ENCODE measurements at places on chromosomes 2 and 18.

GRCh38 chr2:216713691-216714336, 18.5 kb upstream of the IGFBP5 start:
- peak; percentile 83 for DNase-seq

- DNase-seq = no peak
These were observed 426.4 kb upstream of the ID2 start for GRCh38 chr2:8255448-8255800.

DNA sequence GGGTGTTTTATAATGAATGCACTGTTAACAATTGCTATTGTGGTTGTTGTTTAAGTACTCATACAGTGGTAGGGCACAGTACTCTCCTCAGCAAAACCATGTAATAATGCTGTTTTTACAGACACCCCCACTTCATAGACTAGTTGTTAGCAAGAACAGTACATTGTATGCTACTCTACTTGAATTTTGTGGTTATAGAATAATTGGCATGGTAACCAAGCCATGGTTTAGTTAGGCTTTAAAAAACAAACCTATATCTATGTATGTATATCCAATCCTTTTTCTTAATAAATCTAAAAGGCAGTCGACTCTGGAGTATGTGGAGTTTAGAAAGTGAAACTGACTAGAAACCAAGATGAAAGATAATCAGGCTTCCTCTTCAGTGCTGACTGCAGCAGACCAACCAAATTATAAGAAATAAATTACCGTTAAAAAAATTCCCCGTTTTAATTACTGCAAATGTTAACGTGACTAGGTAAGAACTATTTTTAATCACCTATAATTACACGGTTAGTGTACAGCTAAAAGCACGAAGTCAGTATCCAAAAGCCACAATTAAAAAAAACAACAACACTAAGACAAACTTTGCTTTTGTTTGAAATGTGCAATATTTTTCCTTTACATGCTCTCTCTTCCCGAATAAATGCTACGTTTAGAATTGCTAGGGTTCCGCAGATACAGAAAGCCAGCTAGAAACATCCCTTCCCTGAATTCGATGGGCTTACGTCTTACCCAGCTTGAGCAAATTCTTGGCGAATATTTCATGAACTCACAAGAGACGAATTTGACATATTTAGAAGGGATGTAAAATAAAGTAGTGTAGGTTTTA, 113.3 kb upstream of the SERTAD2 start:
- DNase-seq = no peak

GRCh38 chr18:41266204-41266603, 688.8 kb upstream of the PIK3C3 start:
- DNase-seq = no peak

DNA sequence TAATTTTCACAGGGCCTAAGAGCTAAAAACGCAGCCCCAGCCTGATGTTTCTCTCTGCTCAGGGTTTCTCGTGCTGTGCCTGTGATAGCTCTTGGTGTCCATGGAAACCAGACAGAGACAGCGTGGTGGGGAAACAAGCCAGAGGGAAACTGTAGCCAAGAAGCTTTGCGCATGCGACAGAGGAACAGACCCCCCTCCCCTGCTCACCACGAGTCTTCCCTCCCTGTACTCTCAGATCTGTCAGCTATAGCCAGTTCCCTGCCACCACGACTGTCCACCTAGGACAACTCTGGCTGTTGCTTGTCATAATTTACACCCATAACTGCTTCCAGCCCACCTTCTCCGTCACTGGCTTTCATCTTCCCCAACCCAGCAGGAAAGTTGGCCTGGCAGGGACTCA, 13.2 kb upstream of the DNAJC27 start:
- no peak for DNase-seq

DNA sequence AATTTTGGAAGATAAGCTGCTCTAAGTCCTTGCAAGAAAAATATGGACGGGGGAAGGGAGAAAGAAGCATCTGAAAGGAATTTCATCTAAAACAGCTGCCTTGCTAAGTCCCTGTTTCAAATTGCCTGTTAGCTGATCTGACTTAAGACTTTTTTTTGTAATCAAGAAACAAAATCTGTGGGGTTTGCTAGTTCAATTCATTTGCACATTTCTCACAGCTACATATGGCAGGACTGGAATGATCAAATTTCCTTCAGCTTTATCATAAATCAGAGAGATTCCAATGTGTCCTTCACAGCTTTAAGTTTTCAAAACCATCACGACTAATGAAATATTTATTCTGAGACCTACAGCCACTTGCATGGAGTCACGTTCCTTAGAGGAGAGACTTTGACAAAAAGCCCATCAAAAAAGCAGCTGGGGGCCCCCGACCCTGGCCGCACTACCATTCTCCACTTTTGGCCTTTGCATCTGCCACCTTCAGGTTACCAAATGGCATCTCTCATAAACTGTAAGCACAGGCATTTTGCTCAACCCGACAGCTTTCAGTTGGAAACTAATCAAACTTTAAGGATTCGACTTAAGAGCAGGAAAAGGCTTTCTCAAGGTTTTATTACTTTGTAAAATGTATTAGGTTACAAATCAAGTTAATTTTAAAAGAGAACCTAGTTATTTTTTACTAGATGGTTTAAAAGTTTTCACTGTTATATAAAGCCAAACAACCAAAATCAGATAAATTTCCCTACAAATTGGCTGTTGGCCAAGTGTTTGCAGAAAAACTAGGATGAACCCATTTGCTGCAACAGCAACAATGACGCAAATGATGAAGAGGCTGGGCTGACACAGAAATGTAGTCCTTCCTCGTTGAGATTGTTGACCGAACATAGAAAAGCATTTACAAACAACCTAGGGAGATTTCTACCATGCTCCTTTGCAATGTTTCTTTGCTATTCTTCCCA, 100.4 kb upstream of the RND3 start:
- no peak for DNase-seq

GRCh38 chr18:76983613-76984051, 149.0 kb downstream of the MBP start:
- no peak for DNase-seq

DNA sequence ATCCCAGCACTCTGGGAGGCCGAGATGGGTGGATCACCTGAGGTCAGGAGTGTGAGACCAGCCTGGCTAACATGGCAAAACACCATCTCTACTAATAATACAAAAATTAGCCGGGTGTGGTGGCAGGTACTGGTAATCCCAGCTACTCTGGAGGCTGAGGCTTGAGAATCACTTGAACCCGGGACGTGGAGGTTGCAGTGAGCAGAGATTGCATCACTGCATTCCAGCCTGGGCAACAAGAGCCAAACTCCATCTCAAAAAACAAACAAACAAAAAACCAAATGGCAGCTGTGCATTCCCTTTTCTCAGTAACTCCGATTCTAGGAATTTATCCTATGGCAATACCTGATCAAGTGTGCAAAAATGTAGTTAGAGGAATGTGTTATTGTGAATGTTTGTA, 4.7 kb upstream of the GRHL1 start:
- DNase-seq = no peak

GRCh38 chr2:235480614-235481013, 13.2 kb upstream of the AGAP1 start:
- DNase-seq = no peak

GRCh38 chr2:74252862-74253261, 54.4 kb downstream of the MTHFD2 start:
- DNase-seq = no peak

GRCh38 chr2:7619203-7619970, 702.2 kb downstream of the RNF144A start:
- DNase-seq = no peak

- DNase-seq = no peak
These were observed 7.2 kb upstream of the LAMA3 start for GRCh38 chr18:23682045-23682444.

DNA sequence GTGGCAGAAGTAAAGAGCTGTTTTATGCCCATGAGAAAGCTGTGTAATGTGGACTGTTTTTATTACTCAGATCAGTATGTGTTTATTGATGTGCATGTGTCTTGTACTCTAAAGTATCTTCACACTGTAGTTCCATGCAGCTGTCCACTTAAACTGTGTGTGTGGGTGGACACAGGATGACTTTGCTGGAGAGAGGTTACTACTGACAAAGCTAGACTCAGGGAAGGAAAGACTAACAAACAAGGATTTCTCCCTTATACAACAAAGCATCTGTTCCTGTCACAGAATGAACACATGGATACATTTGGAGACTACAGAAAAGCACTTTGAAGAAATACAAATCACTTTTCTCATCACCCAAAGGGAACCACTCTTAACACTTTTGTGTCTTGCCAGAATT, 10.0 kb downstream of the FHOD3 start:
- DNase-seq = no peak

GRCh38 chr2:2823061-2823753, 492.1 kb upstream of the MYT1L start:
- no peak for DNase-seq

GRCh38 chr2:102034683-102035548, 43.2 kb downstream of the IL1R2 start:
- DNase-seq = no peak

DNA sequence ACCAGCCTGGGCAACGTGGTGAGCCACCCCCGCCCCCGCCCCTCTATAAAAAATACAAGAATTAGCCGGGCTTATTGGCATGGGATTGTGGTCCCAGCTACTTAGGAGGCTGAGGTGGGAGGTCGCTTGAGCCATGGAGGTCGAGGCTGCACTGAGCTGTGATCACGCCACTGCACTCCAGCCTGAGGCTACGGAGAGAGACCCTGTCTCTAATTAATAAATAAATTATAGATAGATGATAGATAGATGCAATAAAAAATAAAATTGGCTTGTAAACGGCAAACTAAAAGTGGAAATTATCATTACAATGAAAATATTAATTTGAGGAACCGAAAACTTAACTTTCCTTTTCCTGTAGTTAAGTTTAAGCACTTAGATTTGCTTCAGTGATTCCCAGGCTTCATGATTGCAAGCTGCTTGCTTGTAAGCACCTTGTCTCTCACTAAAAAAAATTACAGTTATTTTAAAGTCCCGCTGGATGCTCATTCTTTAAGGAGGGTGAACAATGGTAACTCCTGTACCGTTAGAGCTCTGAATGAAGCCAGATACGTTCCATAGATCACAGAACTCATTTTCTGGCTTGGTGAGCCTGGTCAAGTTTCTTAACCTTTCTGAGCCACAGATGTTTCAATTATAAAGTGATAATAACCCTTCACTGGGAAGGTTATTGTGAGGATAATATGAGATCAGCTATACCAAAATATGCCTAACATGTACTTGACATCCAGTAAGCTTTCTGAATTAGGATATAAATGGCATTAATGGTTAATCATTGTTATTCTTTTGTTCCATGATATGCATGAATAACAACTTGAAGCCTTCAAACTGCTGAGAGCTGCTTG, 9.3 kb upstream of the NARS1 start:
- DNase-seq = no peak

DNA sequence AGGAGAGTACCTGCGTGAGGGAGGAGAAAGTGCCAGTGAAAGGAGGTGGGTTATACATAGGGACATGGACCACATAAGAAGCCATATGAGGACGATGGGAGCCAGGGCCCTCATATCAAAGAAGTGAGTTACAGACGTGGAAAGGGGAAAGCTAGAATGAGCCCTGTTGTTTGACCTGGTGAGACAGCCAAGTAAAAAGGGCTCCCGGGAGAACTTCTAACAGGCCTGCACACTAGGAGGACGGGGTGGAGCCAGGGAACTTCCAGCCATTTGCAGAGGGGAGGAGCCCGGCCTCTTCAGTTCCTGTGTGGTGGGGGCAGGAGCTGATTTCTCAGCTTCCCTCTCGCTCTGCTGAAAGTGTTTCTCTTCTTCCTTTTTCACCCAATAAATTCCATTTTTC, 84.1 kb upstream of the SLC66A3 start:
- no peak for DNase-seq

- DNase-seq = no peak
These were observed 379.0 kb downstream of the IRS1 start for GRCh38 chr2:226420646-226421045.

DNA sequence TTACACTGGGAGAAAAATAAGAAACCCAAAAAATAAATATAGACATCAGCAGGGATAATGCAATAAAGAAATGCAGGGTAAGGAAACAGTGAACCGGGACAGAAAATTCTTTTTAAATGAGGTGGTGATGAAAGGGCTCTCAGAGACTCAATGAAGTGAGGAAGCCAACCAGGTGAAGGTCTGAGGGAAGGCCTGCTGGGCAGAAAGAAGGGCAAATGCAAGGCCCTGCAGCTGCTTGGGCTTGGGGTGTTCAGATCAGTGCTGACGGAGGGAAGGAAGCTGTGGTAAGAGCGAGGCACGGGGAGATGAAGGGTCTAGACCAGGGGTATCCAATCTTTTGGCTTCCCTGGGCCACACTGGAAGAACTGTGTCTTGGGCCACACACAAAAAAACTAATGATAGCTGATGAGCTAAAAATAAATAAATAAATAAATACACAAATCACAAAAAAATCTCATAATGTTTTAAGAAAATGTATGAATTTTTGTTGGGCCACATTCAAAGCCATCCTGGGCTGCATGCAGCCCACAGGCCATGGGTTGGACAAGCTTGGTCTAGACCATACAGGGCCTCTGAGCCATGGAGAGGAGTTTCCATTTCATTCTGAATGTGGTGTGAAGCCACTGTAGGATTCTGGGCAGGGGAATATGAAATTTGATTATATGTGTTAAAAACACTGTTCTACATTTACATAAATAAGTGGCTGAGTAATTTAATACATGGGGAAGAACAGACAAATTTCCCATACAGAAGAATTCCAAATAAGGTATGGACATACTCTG, 96.3 kb upstream of the DNMT3A start:
- no peak for DNase-seq

DNA sequence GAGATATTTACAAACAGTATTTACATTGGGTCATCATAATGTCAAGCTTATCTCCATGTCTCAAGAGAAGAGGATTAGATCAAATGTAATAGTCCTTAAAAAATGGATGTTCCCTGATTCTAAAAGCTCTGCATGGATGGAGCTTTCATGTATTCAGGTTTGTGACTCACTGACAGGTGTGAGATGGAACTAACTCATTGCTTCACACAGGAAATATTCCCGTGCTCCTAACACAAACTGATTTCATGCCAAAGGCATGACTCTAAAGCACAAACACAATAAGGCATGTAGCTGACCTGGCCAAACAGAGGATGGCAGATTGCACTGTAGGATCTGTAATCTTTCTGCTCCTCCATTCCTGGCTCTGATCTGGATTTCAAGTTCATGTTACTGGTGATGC, 110.0 kb downstream of the ALK start:
- DNase-seq = no peak

- DNase-seq = no peak
These were observed 26.1 kb downstream of the CDC42EP3 start for GRCh38 chr2:37645362-37645761.

DNA sequence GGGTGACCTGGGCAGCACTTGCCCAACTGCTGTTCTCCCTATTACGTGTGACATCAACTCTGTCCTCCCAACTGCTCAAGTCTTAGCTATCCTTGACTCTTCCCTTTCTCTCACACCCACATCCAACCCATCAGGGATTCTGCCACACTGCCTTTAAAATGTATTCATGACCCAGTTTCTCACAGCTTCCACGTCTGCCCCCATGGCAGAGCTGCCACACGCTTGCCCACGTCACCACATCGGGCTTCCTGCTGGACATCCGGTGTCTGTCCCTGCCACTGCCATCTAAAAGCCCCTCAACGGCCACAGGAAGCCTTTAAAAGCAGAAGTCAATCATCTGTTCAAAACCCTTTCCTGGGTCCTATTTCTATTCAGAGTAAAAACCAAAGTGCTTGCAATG, 233.1 kb upstream of the POU3F3 start:
- DNase-seq = no peak

GRCh38 chr2:232372231-232373208, 6.0 kb upstream of the ALPP start:
- DNase-seq = no peak

GRCh38 chr2:10835052-10835970, 22.7 kb upstream of the PDIA6 start:
- no peak for DNase-seq
